ENCODE measurements at places on chromosomes 1 and 21.
A peak's percentile ranks its signal among the peaks of the same experiment; 100 is the strongest.

GRCh38 chr1:2044510-2045319 is 5.5 kb upstream of the PRKCZ start:
- peak; percentile 63 for DNase-seq

GRCh38 chr1:85463731-85464496 is 1.0 kb downstream of the DDAH1 start:
- no peak for DNase-seq

GRCh38 chr1:39672551-39672947 is 642 bp upstream of the NT5C1A start:
- no peak for DNase-seq

GRCh38 chr1:207659545-207660153 is 14.7 kb downstream of the CR1L start:
- DNase-seq: no peak

GRCh38 chr1:71046891-71047634 is 553 bp downstream of the PTGER3 start:
- peak; percentile 40 for DNase-seq

- DNase-seq: no peak
Observed at GRCh38 chr1:31617218-31617915, at the start of gene HCRTR1. Gene HCRTR1 (plus strand): TSS chr1:31617689. CDS start chr1:31619193, 1,504 bp downstream.

DNA sequence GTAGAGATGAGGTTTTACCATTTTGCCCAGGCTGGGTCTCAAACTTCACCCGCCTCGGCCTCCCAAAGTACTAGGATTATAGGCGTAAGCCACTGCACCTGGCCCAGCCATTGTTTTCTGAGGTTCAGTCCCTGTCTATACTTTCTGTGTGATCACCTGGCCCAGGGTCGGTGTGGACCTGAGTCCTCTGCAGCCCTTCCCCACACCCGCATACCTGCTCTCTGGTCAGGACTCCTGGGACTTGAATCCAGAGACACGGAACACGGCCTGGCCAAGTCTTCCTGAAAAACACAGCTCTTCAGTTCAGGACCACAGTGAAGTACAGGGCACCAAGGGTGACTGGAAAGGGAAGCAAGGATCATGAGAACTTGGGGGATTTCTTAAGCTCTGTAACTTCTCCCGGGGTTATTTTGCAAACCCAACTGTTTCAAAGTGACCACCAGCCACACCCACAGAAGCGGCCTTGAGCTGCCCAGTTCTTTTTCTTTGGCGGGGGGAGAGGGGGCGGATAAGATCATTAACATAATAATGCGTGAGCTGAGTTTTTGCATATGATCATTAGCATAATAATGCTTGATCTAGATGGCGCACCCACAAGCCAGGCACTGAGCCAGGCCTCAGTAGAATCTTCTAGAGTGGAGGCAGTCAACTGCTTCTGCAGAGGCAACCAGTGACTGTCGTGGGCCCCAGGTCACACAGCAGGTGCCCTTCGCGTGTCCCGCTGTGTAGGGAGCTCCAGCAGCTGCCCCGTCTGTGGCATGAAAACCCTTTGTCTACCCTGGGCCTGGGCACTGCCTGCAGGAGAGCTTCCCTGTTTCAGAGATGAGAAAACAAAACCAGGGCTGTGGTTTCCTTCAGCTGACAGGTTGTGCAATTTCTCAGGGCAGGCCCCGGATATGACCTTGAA is 1.7 kb upstream of the NADK start:
- DNase-seq: no peak

DNA sequence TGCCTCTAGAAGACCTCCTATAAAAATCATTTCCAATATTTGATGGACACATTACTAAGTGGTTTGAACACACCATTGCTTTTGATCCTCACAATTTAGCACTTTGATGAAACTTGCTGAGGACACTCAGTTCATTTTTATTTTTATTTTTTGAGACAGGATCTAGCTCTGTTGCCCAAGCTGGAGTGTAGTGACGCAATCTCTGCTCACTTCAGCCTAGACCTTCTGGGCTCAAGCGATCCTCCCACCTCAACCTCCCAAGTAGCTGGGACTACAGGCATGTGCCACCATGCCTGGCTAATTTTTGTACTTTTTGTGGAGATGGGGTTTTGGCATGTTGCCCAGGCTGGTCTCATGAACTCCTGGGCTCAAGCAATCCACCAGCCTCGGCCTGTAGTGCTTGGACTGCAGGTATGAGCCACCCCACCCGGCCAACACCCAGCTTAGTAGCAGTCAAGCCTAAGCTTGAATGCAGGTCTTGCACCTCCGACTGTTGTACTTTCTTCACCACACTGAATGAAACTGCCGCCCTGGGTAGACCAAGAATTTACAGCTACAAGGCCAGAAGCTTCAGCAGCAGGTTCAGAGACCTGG is 24.8 kb upstream of the ATP2B4 start:
- no peak for DNase-seq

GRCh38 chr1:162605225-162605927 is 26.9 kb upstream of the DDR2 start:
- no peak for DNase-seq

GRCh38 chr1:239676522-239677273 is 290.3 kb downstream of the CHRM3 start:
- no peak for DNase-seq

DNA sequence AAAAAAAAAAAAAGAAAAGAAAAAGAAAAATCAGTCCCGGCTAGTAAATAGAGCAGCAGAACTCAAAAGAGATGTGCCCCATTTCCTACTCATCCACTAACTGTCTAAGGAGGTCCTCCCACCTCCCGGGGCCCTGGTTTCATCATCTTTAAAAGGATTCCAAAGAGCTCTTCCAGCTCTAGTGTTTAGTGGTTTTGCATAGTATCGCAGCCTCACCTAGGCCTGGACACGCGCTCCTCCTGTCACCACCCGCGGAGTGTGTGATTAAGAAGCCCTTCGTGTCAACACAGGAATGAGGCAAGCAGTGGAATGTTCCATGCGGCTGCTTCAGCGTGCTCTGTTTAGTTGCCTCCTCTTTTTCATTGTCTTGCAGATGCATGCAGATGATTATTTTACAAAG is 49.0 kb downstream of the LBR start:
- no peak for DNase-seq

DNA sequence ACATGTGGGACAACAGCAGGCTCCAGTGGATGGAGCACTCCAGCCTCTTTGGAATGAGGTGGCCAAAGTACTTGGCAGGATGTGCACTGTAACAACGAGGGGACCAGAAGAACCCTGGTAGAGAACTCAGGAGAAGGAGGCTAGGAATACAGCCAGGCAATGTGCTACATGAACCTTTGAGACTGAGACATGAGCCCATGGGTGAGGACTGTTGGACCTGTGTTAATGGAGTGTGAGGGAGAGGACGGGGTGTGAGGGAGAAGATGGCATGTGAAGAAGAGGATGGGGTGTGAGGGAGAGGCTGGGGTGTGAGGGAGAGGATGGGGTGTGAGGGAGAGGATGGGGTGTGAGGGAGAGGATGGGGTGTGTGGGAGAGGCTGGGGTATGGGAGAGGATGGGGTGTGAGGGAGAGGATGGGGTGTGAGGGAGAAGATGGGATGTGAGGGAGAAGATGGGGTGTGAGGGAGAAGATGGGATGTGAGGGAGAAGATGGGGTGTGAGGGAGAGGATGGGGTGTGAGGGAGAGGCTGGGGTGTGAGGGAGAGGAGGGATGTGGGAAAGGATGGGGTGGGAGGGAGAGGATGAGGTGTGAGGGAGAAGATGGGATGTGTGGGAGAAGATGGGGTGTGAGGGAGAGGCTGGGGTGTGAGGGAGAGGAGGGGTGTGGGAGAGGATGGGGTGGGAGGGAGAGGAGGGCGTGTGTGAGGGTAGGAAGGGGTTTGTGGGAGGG is 62.3 kb upstream of the ARTN start:
- no peak for DNase-seq

DNA sequence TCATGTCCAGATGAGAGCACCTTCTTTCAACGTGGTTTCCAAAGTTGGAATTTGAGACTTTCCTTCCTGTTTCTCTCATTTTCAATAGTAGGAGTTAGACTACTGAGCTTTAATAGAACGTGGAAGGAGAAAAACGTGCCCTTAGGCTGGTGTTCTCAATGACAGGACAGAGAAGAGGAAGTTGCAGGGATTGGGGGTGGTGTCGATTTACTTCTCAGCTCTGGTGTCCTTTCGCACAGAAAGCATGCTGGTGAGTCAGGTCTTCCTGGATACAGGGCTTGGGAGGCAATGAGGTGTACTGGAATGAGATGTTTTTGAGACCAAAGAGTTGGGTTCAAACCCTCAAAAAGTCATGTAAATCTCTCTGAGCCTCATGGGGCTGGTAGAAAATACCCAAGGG is 67.1 kb downstream of the HIVEP3 start:
- no peak for DNase-seq

DNA sequence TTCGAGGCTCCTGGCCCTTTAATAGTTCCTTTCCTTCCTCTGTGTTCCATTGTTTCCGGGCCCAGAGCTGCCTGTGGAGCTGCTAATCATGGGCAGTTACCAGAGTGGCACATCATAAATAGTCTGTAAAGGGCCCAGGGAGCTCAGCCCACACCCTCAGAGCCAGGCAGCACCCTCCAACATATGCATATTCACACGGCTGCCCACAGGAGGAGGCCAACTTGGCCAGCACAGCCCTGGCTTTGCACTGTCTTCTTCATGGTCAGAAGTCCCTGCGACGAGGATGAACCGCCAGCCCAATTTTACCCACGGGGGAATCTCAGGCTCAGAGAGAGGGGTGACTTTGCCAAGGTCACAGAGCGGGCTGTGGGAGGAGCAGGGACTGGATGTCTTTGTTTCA is 172.5 kb downstream of the TRABD2B start:
- DNase-seq: no peak

DNA sequence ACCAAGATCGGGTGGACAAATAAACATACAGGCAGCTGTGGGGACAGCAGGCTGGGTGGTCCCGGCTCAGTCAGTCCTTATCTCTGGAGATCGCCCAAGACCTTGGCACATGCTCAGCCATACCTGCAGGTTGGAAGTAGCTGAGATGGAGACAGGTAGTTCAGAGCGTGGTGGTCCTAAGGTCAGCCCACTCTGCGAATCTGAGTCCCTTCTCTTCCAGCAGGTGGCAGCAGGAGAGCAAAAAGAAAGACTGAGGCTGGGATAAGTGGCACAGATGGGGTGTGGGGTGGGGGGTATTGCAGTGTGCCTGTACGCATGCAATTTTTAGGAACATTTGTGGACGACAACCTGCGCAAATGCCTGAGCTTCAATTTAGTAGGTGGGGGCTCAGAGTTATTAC is 104.9 kb downstream of the TENT5C start:
- DNase-seq: no peak

DNA sequence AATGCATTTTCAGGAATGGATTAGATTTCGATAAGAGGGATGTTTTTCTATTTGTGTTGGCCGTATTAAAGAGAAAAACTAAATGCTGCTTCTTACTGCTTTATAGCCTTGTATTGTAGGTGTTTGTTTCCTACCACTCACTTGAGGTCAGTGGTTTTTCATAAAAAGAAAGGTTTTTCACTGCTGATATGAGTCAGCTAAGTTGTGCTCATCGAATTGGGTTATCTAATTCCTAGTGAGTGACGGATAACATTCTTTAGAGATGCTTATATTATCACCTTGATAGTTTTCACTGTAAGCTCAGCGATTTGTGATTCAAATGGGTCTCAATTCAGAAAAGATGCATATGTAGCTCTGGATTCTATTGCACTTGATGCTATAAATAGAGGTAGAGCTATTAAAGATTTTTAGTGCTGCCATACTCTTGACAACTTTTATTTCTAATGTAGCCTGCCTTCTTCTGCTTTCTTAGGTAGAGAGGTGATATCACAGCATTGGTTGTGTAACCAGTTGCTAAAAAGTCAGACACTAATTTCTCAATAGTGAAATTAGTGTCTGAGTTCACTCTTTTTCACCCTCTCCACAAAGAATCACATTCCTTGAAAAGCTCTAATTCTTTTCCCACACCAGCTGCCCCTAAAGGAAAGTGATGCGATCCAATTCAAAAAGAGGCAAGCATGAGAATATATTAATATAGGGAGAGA is 180.0 kb downstream of the RASAL2 start:
- no peak for DNase-seq

GRCh38 chr1:117143172-117143571 is 21.6 kb upstream of the TRIM45 start:
- no peak for DNase-seq

GRCh38 chr1:26156285-26157038 is 2.4 kb upstream of the FAM110D start:
- DNase-seq: no peak

DNA sequence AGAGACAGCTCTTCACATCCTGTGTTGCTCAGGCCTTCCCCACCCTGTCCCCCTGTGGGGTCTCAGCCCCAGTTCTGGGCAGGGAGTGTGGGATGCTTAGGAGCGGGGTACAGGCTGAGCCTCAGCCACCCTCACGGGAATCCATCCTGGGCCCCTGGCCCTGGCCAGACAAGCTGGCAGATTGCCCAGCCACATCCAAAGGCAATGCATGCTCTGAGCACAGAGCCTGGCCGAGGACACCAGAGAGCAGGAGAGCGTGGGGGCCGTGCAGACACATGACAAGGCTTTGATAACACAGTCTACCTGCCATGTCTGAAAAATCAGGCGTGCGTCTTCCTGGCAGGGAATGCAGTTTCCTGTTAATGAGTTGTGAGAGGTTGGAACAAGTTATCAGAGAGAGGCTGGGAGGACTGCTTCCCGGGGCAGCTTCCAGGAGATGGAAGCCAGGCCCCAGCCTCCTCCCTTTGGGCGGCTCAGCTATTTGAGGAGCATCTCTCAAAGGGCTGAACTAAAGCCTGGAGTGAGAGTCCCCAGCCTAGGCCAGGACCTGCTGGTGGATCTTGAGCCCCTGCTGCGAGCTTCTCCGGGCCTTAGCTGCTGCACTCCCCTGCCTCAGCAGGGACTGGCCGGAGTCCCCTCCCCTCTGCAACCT is 72.2 kb upstream of the SELENON start:
- DNase-seq: peak; percentile 72

DNA sequence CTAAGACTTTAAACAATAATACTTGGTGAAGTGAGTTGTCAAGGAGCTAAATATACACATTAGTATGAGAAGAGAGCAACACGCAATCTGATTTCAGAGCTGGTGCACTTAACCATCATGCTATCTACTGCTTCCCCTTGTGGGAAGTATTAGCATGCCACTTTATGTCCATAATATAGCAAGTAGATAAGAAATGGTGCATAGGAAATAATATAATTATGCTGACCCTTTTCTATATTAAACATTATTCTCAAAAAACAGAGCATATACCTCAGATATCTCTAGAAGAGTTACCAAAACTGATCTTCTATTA is 63.4 kb downstream of the MAGI3 start:
- no peak for DNase-seq

- DNase-seq: no peak
Observed at GRCh38 chr1:158813164-158813563, 18.0 kb upstream of the MNDA start.

GRCh38 chr1:108570128-108570527 is 10.2 kb downstream of the EEIG2 start:
- DNase-seq: no peak

- no peak for DNase-seq
Observed at GRCh38 chr1:195450794-195451193, 1157.4 kb downstream of the KCNT2 start.

- peak; percentile 53 for DNase-seq
Observed at GRCh38 chr1:21651214-21652042, 17.7 kb downstream of the RAP1GAP start.

- DNase-seq: no peak
Observed at GRCh38 chr1:20610970-20611369, 22.1 kb downstream of the CDA start.

GRCh38 chr21:18382141-18382540 is 21.4 kb downstream of the TMPRSS15 start:
- no peak for DNase-seq

Measured in dorsolateral prefrontal cortex (tissue), 122 donors.